ENCODE measurements at places on chromosomes 5 and 9. TPM values are rescaled to one million over a fixed set of nuclear protein-coding genes. Genes with fewer than 3 reads are reported as not detected.

DNA sequence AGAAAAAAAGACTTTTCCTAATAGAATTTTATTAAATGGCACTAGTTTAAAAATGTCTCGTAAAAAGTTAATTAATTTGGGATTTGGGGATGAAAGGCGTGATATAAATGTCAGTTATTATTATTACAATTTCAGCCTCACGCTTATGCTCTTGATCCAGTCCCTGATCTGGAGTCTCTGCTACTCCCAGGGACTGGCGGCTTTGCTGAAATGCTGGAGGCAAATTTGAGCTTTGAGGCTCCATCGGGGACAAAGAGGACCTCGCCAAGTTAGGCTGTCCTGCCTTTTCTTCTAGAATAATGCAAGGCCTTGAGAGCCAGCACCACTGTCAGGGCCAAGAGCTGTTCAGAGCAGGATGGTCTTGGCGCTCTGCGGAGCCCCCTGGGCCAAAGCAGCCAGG lies 69.7 kb downstream of the ZNF618 start:
- no peak for DNase-seq

The C9orf50 gene
- total RNA-seq: not detected

The ACTBL2 gene
- 1.5 TPM for total RNA-seq

The MTAP gene
- total RNA-seq: 29.0 TPM

All from kidney epithelial cell (primary cell).